ENCODE measurements at places on chromosomes 13 and 19. TPM values are rescaled to one million over a fixed set of nuclear protein-coding genes. Genes with fewer than 3 reads are reported as not detected.

Gene KCNRG
- total RNA-seq: 2.4 TPM

DNA sequence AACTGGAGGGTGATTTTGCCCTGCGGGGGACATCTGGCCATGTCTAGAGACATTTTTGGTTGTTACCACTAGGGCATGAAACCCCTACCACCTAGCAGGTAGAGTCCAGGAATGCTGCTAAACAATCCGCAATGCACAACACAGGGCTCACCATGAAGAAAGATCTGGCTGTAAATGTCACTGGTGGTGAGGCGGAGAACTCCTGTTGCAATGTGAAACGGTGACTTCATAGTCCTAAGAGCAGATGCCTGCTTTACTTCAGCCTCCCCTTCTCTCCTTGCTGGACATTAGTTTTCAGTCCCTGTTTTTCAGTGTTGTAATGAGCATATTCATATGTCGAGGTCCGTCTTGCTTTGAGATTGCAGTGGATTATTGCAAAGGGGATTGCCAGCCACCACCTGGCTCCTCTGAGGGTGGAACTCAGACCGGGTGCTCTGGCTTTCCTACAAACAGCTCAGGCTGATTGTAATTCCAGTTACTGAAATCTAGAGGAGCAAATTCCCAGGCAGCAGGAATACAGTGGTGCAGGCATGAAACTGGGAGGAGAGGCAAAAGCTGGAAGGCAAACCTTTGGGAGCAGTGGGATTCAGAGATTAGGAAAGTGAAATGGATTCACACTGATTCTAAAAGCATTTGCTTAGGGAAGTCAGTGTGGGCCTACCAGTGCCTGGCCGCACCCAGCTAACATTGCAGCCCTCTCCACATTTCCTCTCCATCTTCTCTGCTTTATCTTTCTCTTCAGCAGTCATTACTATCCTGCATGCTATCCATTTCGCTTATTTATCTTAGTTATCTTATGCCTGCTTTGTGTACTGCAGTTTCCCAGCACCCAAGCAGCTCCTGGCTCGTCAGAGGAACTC, 76.1 kb upstream of the PCDH8 start:
- H3K27ac ChIP-seq: no peak overlapping the region
- no peaks in the 10 kb centered on the region for H3K4me1 ChIP-seq
- no peaks in the 10 kb centered on the region for H3K36me3 ChIP-seq
- DNase-seq: no peak

Gene DPRX
- total RNA-seq: not detected

GRCh38 chr19:42555801-42556200, 27.5 kb upstream of the CEACAM1 start:
- no peak overlapping the region for H3K27ac ChIP-seq
- H3K36me3 ChIP-seq: no peaks in the 10 kb centered on the region
- H3K4me3 ChIP-seq: no peak overlapping the region

GRCh38 chr19:48870048-48870447, 1.6 kb upstream of the PLEKHA4 start:
- no peak for DNase-seq
- H3K4me1 ChIP-seq: peaks cover 8% of the 10 kb centered on the region
- no peaks in the 10 kb centered on the region for H3K27me3 ChIP-seq
- H3K36me3 ChIP-seq: peaks cover 18% of the 10 kb centered on the region
- H3K27ac ChIP-seq: no peak overlapping the region

DNA sequence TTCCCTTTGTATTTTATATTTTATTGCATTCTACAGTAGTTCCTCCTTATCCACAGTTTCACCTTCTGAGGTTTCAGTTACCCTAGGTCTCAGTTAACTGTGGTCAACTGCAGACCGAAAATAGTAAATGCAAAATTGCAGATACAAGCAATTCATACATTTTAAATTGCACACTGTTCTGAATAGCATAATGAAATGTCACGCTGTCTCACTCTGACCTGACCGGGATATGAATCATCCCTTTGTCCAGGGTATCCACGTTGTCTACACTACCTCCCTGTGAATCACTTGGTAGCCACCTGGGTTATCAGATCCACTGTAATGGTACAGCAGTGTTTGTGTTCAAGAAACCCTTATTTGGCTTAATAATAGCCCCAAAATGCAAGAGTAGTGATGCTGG, 325.0 kb downstream of the DNAJC15 start:
- peaks cover 18% of the 10 kb centered on the region for H3K4me1 ChIP-seq
- H3K27me3 ChIP-seq: no peaks in the 10 kb centered on the region
- H3K27ac ChIP-seq: peak overlapping the region; percentile 44
- H3K36me3 ChIP-seq: no peaks in the 10 kb centered on the region
- peak; percentile 75 for DNase-seq

GRCh38 chr13:51919531-51919930, 57.8 kb downstream of the CCDC70 start:
- no peaks in the 10 kb centered on the region for H3K27me3 ChIP-seq
- DNase-seq: peak; percentile 13

Gene WTIP
- total RNA-seq: 5.2 TPM

DNA sequence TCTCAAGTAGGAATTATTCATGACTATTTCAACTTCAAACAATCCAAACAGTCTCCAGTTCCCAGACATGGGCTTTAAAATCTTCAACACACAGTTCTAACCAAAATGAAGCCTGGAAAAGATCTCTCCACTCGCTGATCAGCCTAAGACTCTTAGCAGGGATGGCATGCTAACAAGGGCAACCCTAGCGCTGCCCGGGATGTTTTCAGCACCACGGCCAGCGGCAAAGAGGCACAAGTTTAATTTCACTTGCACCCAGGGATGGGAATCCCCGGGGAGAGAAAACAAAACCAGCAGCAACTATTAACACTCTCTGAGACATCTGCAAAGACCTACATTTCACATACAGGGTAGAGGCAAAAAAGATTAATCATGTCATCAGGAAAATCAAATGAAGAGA, 43.0 kb downstream of the CACNA1A start:
- DNase-seq: peak; percentile 50
- H3K4me1 ChIP-seq: peaks cover 7% of the 10 kb centered on the region

DNA sequence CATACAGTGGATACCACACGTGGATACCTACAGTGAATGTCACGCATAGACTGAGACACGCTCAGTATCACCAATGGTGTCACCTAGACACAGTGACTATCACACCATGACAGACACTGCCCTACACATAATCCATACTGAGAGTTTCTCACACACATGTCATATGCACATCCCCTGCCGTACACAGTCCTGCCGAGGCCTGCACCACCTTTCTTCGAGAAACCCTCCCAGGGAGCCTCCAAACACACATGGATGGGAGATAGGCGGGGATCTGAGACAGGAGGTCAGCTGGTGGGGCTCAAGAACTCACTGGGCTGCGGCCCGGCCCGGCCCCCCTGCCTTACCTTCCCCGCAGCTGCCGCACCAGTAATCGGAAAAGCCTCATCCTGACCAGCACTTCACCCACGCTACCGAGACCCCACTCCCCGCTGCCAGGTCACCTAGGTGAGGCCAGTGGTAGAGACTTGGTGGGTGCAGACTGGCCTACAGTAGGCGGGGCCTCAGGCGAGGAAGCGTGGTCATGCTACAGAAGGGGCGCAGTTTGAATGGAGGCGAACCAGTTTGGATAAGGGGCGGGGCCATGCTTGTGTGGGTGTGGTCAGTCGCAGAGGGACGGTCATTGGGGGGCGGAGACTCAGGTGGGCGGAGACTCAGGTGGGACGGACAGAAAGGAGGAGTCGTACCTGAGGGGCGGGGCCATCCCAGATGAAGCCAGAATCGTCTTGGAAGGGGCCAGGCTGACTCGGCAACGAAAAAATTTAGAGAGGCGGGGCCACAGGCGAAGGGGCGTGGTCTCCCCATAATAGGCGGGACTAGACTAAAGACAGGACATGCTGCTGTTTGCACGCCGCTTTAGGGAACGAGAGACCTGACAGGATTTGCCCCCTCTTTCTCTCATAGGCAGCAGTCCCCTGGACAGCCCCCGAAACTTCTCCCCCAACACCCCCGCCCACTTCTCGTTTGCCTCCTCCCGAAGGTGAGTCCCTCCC, 2.1 kb downstream of the MAST1 start:
- H3K27ac ChIP-seq: no peak overlapping the region
- DNase-seq: peak; percentile 93
- H3K4me3 ChIP-seq: no peak overlapping the region
- H3K4me1 ChIP-seq: peaks cover 23% of the 10 kb centered on the region
- no peaks in the 10 kb centered on the region for H3K36me3 ChIP-seq

GRCh38 chr13:94548382-94548781, 47.6 kb downstream of the TGDS start:
- DNase-seq: no peak
- peak overlapping the region; percentile 58 for H3K27ac ChIP-seq
- no peaks in the 10 kb centered on the region for H3K27me3 ChIP-seq
- peak overlapping the region; percentile 85 for H3K4me3 ChIP-seq
- peaks cover 8% of the 10 kb centered on the region for H3K4me1 ChIP-seq

- H3K27ac ChIP-seq: no peak overlapping the region
- H3K4me1 ChIP-seq: peaks cover 11% of the 10 kb centered on the region
- no peak overlapping the region for H3K4me3 ChIP-seq
- DNase-seq: no peak
- peaks cover 7% of the 10 kb centered on the region for H3K36me3 ChIP-seq
Observed at GRCh38 chr13:79973533-79973963, 367.4 kb downstream of the SPRY2 start.

GRCh38 chr13:47188802-47189201, 291.9 kb upstream of the HTR2A start:
- no peak overlapping the region for H3K4me3 ChIP-seq
- H3K36me3 ChIP-seq: no peaks in the 10 kb centered on the region
- H3K27ac ChIP-seq: no peak overlapping the region
- peaks cover 10% of the 10 kb centered on the region for H3K4me1 ChIP-seq

DNA sequence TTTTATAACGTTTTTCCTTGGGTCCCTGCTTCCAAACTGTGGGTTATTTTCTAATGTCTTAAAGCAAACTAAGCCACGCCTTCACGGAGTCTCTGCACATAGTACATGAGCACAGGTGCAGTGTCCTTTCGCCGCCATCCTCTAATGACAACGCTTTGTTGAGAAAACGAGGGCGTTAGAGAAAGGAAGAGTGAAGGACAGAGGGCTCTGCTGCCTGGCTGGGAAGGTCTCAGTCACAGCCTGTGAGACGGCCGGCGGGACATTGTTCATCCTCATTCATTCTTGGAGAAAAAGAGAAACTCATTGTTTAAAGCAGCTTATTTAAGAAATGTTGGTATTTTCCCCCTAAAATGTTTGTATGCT, 9.5 kb downstream of the IL17D start:
- peaks cover 3% of the 10 kb centered on the region for H3K4me1 ChIP-seq
- no peak overlapping the region for H3K27ac ChIP-seq
- H3K4me3 ChIP-seq: peak overlapping the region; percentile 50
- H3K27me3 ChIP-seq: no peaks in the 10 kb centered on the region
- H3K36me3 ChIP-seq: no peaks in the 10 kb centered on the region

DNA sequence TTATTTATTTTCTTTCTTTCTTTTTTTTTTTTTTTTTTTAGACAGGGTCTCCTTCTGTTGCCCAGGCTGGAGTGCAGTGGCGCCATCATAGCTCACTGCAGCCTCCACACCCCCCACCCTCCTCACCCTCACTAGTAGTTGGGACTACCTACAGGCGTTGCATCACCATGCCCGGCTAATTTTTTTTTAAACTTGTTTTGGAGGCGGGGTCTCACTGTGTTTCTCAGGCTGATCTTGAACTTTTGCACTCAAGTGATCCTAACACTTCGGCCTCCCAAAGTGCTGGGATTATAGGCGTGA, 33.6 kb downstream of the GJA3 start:
- peaks cover 17% of the 10 kb centered on the region for H3K4me1 ChIP-seq
- no peak overlapping the region for H3K27ac ChIP-seq
- no peaks in the 10 kb centered on the region for H3K27me3 ChIP-seq
- no peaks in the 10 kb centered on the region for H3K36me3 ChIP-seq
- H3K4me3 ChIP-seq: peak overlapping the region; percentile 77
- no peak for DNase-seq

Gene PALM3
- total RNA-seq: 2.3 TPM

Gene LHFPL6
- 7.8 TPM for total RNA-seq

DNA sequence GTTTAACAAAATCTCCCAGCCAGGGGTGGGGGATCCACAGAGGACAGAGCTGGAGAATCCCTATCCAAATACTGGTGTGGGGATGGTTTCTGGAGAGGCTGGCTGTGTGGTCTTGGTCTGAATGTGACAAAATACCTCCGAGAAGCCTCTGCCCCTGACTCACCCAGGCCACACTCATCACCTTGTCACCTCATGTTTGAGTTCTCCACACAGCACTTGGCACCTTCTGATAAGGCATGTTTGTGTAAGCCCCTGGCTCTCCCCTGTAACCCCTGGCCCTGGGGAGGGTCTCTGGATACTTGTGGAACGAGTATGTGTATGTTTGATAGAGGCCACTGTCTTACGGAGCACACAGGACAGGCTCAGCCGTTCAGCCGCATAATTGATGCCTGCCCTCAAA, 14.7 kb downstream of the TECR start:
- no peak overlapping the region for H3K4me3 ChIP-seq
- no peaks in the 10 kb centered on the region for H3K27me3 ChIP-seq
- H3K4me1 ChIP-seq: no peaks in the 10 kb centered on the region
- peaks cover 4% of the 10 kb centered on the region for H3K36me3 ChIP-seq
- H3K27ac ChIP-seq: no peak overlapping the region

GRCh38 chr19:9901020-9901419, 35.3 kb downstream of the OLFM2 start:
- H3K27ac ChIP-seq: no peak overlapping the region
- no peaks in the 10 kb centered on the region for H3K36me3 ChIP-seq
- no peak for DNase-seq
- peaks cover 11% of the 10 kb centered on the region for H3K27me3 ChIP-seq
- no peaks in the 10 kb centered on the region for H3K4me1 ChIP-seq
- no peak overlapping the region for H3K4me3 ChIP-seq

DNA sequence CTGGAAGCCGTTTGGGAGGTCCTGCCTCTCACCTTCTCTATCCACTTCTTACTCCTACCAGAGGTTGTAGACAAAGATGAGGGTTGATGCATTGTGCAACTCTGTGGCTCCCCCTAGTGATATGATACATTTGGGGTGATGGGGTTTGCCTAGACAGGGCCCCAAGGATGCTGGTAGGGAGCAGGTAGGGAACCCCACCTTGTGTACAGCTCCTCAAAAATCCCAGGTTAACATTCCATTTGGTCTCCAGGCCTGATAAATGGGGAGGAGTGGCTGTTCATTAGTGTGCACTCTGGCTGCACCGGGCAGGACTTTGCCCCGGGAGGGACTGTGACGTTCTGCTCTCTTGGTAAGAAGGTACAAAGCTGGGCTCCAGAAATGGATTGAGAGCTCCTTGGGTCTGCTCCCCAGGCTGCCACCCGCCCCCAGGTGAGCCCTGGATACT, 19.2 kb downstream of the SIGLEC8 start:
- peaks cover 17% of the 10 kb centered on the region for H3K4me1 ChIP-seq
- DNase-seq: peak; percentile 46
- no peak overlapping the region for H3K27ac ChIP-seq
- no peaks in the 10 kb centered on the region for H3K36me3 ChIP-seq

- H3K27me3 ChIP-seq: no peaks in the 10 kb centered on the region
- no peak overlapping the region for H3K27ac ChIP-seq
- no peak overlapping the region for H3K4me3 ChIP-seq
Observed at GRCh38 chr19:18100710-18101109, 3.1 kb downstream of the MAST3 start.

GRCh38 chr13:111025310-111025709, 89.8 kb upstream of the ARHGEF7 start:
- no peaks in the 10 kb centered on the region for H3K36me3 ChIP-seq
- DNase-seq: no peak
- H3K27me3 ChIP-seq: no peaks in the 10 kb centered on the region
- H3K4me1 ChIP-seq: no peaks in the 10 kb centered on the region

- H3K27me3 ChIP-seq: no peaks in the 10 kb centered on the region
- H3K4me1 ChIP-seq: no peaks in the 10 kb centered on the region
- H3K4me3 ChIP-seq: no peak overlapping the region
- no peak overlapping the region for H3K27ac ChIP-seq
Observed at GRCh38 chr13:83881140-83881684, 1.1 kb downstream of the SLITRK1 start.
